Retinal pigment epithelial cell (primary cell): ENCODE measurements at places on chromosomes 5 and 9.

DNA sequence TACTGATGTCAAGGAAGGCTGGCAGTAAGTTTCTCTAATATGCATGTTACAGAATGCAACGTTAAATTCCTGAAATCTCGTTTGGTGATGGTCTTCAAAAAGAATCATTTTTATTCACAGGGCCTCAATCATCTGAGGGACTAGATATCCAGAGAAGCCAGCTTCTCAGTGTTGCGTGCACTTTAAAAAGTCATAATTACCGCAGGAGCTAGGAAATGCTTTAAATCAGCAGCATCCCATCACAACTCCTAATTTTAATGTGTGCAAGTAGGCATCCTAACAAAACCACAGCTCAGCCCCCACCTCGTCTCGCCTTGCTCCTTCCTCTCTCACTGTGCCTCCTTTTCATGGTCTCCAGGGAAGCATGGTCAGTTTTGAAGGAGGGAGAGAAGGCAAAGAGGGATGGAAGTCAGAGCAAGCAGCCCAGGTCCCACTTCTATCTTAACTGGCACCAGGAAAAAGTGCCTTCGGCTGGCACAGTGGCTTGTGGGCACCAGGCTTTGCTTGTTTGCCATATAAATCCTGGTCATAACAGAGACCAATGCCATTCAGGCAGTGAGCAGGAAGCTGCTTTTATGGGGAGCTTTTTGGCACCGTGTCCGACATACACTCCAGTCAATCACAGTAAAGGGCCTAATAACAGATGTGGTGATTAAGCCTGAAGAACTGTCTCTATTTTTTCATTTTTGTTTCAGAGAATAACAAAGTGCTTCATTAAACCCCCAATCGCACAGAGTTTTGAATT is 21.4 kb downstream of the MEGF10 start:
- DNase-seq: no peak

DNA sequence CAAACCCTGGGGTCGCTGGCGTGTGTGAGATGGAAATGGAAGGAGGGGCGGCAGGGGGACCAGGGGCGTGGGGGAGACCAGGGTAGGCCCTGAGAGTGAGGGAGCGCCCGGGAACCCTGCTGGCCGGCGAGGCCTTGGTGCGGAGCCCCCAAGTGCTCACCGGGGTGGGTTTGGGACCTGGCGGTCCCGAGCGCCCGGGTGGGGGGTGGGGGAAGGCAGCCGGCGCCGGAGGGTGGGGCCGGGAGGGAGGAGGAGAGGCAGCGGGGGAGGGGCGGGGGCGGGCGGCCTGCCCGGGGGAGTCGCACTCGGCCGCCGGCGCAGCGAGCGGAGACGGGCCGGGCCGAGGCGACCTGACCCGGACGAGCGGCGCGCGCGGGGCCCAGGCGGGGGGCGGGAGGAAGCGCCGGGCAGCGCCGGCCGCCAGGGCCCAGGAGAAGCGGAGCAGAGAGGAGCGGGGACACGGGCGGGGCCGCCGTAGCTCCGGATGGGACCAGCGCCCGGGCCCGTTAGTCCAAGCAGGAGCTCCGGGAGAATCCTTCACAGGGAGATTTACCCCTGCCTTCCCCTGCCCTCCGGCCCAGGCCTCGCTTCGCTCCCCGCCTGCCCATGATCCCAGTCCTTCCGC is at the start of gene NPR2:
NPR2 (plus strand) TSS at position 295 of the 625 bp plus-strand sequence. CDS start 818 bp downstream, outside the sequence.
- no peak for DNase-seq

DNA sequence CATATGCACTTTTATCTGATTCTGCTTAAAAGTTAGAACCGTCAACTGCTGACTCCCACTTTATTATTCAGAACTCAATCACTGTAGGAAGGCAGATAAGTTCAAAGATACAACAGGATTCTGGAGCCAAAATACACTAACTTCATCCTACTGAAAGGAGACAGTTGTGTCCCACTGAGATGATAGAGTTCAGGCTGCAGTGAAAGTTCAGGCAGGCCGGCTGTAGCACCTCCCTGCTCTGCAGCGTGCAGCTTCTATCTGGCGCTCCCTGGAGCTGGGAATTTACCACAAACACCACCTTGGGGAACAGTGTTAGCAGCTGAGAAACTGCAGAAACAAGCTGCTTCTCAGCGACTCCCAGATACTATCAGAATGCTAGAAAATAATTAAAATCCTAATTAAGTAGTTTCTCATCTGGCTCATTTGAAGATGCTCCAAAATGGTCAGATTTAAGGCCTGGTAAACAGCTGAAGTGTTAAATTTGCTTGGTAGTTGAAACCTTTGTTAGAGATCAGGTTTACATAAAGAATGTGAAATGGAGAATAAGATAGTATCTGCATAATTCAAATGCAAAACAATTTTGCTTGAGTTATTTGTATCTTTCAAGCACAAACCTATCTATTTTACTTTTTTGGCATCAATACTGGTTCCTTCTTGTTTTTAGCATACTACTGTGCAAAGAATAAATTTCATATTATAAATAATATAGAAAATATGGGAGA is 52.3 kb upstream of the CNTLN start:
- DNase-seq: no peak

DNA sequence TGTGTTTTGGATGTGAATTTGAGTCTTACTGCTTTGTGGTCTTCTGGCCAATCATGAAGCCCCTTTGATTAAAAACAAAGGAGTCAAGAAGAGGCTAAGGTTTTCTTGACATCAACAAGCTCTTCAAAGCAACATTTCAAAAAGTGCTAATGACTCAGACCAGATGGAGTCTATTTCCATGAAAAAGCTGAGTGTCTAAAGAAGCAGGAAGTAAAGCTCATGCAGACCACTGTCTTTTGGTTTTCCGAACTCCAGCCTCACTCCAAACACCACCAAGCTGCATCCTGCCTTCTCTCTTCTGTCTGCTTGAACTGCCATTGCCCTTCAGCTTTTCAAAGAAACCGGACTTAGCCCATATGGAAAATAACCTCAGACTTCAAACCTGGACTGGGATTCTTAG is 115.2 kb downstream of the PRDM6 start:
- no peak for DNase-seq

GRCh38 chr9:121684381-121685145 is 33.1 kb downstream of the DAB2IP start:
- DNase-seq: no peak

- DNase-seq: peak; percentile 76
These were observed 27.0 kb upstream of the PRRC2B start for GRCh38 chr9:131366761-131367401.

- no peak for DNase-seq
These were observed 93.0 kb downstream of the THBS4 start for GRCh38 chr5:80128141-80128540.

GRCh38 chr9:107907715-107908114 is 418.1 kb upstream of the KLF4 start:
- DNase-seq: no peak

GRCh38 chr9:109101810-109102209 is 17.9 kb downstream of the TMEM245 start:
- DNase-seq: peak; percentile 50

DNA sequence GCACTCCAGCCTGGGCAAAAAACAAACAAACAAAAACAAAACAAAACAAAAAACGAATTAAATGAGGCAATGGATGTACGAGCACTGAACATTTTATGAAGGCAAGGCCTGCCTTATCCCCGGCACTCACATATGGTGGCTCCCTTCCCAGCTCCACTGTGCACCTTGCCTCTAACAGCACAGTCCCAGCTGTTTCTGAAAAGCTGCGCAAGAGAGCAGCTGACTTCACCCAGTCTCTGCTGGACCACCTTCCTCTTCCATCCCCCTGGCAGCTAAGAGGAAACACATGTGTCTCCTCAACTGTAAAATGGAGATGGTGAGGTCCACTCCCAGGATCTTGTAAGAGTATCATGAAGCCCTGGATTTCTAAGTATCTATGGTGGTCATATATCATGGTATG is 100.7 kb downstream of the KLF4 start:
- no peak for DNase-seq

DNA sequence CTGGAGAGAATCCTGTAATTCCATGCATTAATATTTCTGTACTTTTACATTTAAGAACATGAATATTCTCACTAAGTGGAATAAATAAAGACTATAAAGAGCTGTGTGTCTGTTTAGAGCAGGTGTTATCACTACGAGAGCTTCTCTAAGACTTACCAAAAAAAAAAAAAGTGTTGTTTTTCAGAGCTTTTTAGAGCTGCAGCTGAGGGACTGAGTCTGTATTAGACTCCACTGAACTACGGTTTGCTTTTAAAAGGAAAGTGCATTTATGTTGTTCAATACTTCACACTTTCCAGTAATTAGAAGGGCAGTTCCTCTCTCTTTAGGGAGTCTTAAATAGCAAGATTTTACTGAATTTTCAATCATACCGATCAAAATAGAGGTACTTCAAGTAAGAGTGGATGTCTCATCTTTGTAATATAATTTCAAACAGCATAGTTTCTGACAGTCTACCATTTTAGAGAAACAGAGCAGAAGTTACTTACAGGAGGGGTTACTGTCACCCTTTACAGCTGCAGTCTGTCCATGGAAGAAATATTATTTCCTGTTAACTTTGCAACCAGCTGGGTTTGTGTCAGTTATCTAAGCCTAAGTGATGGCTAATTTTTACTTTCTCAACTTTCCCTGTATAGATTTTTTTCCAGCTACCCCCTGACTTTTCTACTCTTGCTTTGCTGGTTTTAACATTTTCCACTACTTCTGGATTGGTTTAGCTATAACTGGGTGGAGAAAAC is 2.4 kb downstream of the SYK start:
- no peak for DNase-seq

DNA sequence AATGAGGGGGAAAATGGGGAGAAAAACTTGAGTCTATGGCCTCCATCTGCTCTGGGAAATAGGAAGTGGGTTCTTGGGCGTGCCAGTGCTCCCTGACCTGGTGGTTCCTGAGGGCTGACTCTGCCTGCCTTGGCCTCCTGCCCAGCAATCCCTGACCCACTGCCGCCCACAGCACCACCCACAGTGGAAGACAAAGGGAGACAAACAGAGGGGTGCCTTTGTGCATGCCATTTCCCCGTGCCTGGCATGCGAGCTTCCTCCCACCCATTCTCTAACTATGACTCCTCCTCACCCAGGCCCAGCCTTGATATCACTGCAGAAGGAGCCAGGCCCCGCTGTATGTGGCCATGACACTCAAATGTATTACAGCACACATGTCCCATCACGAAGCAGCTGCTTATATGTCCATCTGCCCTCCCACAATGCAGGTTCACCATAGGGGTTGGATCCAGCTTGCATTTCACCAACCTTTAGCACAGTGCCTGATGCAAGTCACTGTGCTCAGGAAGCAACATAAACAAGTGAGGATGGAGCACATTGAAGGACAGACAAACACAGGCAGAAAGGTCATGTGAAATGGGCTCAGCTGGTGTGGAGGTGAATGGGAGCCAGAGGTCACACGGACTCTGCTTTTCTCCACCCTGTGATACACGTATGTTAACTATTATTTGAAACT is 84.4 kb downstream of the ADRB2 start:
- peak; percentile 43 for DNase-seq

- DNase-seq: no peak
These were observed 42.3 kb downstream of the MARCHF3 start for GRCh38 chr5:126988021-126988569.

GRCh38 chr9:31730398-31730797 is 654.0 kb upstream of the ACO1 start:
- no peak for DNase-seq

- no peak for DNase-seq
These were observed 81.2 kb downstream of the TTLL11 start for GRCh38 chr9:122011818-122012498.

GRCh38 chr5:142816531-142817430 is 46.6 kb downstream of the ARHGAP26 start:
- DNase-seq: no peak

DNA sequence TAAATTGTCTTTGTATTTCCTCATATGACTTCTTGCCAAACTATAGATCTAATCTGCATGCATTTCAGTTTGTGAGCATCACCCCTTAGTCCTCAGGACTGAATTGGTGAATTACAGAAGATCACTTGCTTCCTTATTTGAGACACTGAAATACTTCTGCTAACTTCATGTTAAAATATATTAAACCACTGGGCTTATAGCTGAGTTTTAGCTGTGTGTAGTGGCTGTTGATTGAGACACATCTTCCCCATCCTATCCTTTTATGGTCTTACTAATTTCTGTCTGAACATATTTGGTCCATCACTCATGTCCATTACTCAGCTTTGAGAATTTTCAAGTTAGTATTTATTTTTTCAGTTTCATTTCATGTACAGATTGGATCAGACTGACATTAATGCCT is 295.9 kb downstream of the PSAT1 start:
- no peak for DNase-seq

DNA sequence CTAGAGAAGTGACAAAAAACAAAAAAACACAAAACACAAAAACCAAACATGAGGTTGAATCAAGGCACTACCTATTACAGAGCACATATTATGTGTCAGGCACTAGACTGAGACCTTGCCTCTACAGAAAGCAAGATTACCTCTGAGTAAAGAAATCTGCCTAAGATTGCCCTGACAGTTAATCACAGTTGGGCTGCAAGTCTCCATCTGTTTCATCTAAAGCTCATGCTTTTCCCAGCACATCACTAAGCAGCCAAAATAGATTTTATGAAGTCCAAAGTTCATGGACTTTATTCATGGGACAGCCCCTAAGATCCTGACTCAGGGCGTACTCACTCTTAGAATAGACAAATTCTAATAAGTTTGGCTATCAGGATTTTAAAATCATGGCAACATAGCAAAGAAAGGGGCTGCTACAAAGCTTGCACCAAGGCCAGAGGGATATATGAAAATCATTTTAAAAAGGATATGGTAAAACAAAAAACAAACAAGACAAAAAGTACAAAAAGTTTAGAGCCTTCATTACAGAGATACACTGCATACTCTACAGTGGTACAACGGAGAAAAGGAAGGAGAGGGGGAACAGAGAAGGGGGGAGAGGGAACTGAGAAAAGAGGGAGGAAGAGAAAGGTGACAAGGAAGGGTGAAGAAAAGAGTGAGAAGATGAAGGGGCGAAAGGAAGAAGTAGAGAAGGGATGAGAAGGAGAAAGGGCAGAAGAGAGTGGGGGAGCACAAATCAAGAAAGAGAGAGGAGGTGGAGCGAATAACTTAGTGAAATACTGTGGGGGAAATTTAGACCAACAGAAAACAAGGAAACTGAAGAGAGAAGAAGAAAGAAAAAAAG is 58.2 kb downstream of the RICTOR start:
- DNase-seq: peak; percentile 74

GRCh38 chr9:121213136-121213806 is 11.6 kb upstream of the RAB14 start:
- DNase-seq: peak; percentile 33

DNA sequence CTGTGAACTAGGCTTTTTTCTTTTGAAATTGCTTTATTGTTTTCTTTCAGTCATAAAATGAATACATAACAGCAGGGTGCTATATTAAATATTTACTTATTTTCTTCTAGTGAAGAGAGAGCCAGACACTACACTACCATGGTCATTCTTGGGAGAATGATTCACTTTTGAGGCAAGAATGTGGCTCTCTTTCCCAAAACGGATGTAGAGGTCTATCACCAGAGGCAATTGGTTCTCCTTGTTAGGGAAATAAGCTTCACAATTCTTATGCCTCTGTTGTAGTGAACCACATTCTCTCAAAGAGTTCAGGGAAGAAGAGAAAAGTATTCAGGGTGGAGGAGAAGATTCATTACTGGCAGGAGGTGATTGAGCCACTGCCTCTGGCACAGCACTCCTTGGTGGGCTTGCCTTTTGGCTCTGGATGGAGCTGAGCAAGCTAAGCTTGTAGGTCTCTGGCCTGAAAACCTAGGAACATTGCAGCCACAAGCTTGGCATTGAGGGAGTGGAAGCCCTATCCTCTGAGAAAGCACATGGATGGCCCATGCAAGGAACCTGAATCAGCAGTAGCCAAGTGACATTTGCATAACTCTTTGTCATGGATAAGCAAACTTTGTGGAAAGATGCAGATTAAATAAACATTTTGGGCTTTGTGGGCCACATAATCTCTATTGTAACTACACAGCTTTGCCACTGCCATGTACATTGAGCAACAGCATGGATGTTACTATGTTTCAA is 179.0 kb upstream of the TNC start:
- DNase-seq: no peak
